GM12878 (cell line): ENCODE measurements at places on chromosomes 6 and 20. TPM values are rescaled to one million over a fixed set of nuclear protein-coding genes. Genes with fewer than 3 reads are reported as not detected.

GRCh38 chr6:109447878-109448555 lies 7.5 kb downstream of the SMPD2 start:
- no peaks in the 10 kb centered on the region for H3K27me3 ChIP-seq
- peaks cover 9% of the 10 kb centered on the region; the same call in 1 of the 2 replicates for H3K4me1 ChIP-seq
- no peak overlapping the region for H3K27ac ChIP-seq

GRCh38 chr20:20680991-20681508 lies 31.4 kb downstream of the RALGAPA2 start:
- H3K4me3 ChIP-seq = peak overlapping the region; percentile 21; the same call in 1 of the 2 replicates
- no peak for DNase-seq
- peak overlapping the region; percentile 67 for H3K27ac ChIP-seq
- H3K4me1 ChIP-seq = peaks cover 17% of the 10 kb centered on the region
- no peaks in the 10 kb centered on the region; the same call in 1 of the 2 replicates for H3K36me3 ChIP-seq

- no peak overlapping the region for H3K4me3 ChIP-seq
- DNase-seq = no peak
- no peaks in the 10 kb centered on the region for H3K4me1 ChIP-seq
- H3K36me3 ChIP-seq = no peaks in the 10 kb centered on the region
Measured at GRCh38 chr6:116483616-116484015, 22.4 kb downstream of the CALHM6 start.

HUS1B gene
- polyA plus RNA-seq = 0.25 and 0.86 TPM in 2 replicates

DNA sequence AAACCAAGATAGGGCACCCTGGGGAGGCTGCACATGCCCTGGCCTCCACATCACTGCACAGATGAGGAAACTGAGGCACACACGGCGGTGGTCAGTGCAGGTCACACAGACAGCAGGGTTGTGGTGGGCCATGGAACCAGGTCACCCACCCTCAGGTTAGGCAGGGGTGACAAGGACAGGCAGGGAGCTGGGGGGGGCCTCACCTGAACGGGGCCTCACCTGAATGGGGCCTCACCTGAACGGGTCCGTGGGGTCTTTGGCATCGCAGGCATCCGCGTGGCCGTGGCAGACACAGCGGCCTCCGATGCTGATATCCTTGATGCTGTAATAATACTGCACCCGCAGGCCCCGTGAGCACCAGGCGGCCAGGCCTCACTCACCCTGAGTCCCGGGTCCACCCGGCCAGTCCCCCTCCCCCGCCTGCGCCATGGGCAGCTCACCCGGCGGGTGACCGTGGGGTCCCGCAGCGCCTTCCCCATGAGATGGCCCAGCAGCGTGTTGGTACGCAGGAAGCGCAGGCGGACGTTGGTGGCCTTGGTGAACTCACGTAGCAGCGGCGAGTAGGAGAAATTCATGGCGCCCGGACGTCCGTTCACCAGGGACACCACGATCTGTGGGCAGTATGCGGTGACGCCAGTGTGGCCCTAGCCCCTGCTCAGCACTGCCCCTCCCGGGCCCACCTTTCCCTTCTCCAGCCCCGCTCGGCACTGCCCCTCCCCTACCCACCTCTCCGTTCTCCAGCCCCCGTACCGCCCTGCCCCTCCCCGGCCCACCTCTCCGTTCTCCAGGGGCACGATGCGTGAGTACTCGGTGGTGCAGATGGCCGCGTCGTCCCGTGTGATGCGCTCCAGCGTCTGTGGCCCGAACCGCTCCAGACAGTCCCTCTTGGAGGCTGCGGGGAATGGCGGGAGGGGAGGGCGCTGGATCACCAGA lies 15.4 kb downstream of the LAMA5 start:
- no peaks in the 10 kb centered on the region; the same call in 1 of the 2 replicates for H3K36me3 ChIP-seq
- no peak overlapping the region for H3K4me3 ChIP-seq
- H3K27ac ChIP-seq = no peak overlapping the region
- no peak for DNase-seq
- H3K4me1 ChIP-seq = no peaks in the 10 kb centered on the region

RGL2 gene
- 6.2 and 6.5 TPM in 2 replicates for polyA plus RNA-seq

BTNL2 gene
- not detected in 2 replicates for polyA plus RNA-seq

- H3K27me3 ChIP-seq = no peaks in the 10 kb centered on the region
- DNase-seq = peak; percentile 83
- H3K4me3 ChIP-seq = 0 out of 2 replicates have a peak overlapping the region, but pooled peaks have one; percentile 1
- H3K4me1 ChIP-seq = peaks cover 32% of the 10 kb centered on the region
Measured at GRCh38 chr6:87705070-87705691, 3.1 kb upstream of the AKIRIN2 start.

DNA sequence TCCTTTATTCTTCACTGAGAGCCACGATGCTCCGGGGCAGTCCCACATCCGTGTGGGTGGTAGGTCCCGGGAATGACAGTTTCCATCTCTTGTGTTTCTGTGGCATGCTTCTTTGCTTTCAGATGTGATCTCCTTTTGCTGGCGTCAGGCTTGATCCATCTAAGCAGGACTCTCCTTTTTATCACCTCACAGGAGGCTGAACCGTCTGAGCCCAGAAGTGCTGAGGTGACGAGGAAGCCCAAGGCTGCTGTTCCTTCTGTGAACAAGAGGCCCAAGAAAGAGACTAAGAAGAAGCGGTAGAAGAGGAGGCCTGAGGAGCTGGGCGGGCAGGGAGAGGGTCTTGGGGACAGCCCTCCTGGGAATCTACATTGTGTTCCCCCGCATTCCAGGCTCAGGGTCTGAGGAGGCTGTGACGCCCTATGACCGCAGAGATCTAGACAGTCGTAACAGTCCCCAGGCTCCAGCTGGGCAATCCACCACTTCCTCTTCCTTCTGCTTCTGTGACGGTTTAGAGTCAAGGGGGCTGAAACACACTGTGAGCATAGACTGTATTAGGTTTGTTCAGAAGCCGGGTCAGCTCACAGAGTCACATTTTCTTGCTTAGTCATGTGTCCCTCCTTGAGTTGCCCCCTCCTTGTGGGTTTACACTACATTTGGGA lies 26.8 kb downstream of the MANBAL start:
- H3K27me3 ChIP-seq = no peaks in the 10 kb centered on the region
- peaks cover 33% of the 10 kb centered on the region for H3K4me1 ChIP-seq
- H3K4me3 ChIP-seq = no peak overlapping the region
- DNase-seq = no peak

DNA sequence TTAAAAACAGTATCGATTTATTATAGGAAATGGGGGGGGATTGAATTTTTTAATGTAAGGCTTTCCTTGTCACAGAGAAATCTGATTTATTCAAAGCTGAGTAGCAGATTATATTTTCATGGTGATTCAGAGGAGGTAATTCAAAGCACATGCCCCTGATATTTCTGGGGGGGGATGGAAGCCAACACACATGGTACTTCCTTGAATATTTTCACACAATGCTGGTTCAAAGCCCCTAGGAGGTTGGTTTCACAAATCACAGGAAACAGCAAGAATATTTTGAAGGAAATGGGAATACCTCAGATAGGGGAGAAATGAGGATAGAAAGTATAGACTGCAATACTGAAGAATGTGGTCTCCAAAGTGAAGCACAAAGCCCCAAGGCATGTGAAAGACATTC lies 98.8 kb downstream of the RTN4IP1 start:
- H3K4me3 ChIP-seq = no peak overlapping the region
- no peak for DNase-seq
- H3K27me3 ChIP-seq = no peaks in the 10 kb centered on the region
- H3K27ac ChIP-seq = no peak overlapping the region
- no peaks in the 10 kb centered on the region; the same call in 1 of the 2 replicates for H3K36me3 ChIP-seq

- H3K4me3 ChIP-seq = no peak overlapping the region
- DNase-seq = no peak
- no peaks in the 10 kb centered on the region for H3K36me3 ChIP-seq
- H3K27me3 ChIP-seq = no peaks in the 10 kb centered on the region
Measured at GRCh38 chr20:47063407-47063806, 168.8 kb downstream of the EYA2 start.

DNA sequence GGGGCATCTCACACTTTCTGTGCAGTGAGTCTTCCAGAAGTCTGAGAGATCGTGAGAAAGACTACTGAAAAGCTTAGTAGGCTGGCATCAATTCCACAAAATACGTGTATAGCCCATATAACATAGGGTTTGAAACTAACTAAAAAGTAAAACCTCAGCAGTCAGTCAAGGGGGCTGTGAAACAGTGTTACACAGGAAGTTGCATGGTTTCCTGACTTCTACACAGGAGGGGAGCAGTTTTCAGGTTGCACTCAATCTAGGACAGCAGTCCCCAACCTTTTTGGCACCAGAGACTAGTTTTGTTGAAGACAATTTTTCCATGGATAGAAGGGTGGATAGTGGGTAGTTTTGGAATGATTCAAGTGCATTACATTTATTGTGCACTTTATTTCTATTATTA lies 4.7 kb upstream of the LY86 start:
- DNase-seq = no peak
- H3K27ac ChIP-seq = peak overlapping the region; percentile 100
- no peaks in the 10 kb centered on the region for H3K27me3 ChIP-seq
- peaks cover 14% of the 10 kb centered on the region for H3K4me1 ChIP-seq
- H3K4me3 ChIP-seq = peak overlapping the region; percentile 55; the same call in 1 of the 2 replicates

GRCh38 chr6:107730683-107731314 lies 93.3 kb downstream of the SCML4 start:
- H3K27ac ChIP-seq = no peak overlapping the region
- no peaks in the 10 kb centered on the region for H3K4me1 ChIP-seq
- H3K36me3 ChIP-seq = no peaks in the 10 kb centered on the region
- H3K4me3 ChIP-seq = no peak overlapping the region
- no peaks in the 10 kb centered on the region; the same call in 1 of the 2 replicates for H3K27me3 ChIP-seq
- DNase-seq = no peak

SALL4 gene
- polyA plus RNA-seq = 0.08 TPM in 1 of 2 replicates, not detected in the other

DNA sequence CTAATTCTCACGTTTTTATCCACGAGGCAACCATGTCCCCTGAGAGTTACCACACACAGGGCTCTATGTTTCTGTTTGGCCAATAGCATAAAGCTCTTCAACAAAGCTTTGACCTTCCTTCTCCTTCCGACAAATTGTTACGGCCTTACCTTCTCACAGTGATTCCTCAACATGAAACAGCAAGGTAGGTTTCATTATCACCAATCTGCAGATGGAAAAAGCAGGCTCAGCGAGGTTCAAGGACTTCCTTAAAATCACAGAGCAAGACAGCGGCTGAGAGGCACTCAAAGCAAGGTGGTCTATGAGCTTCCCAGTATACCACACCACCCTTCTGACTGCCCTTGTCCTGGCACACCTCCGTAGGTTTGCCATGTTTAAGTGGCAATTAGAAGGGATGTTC lies 360.0 kb downstream of the CD83 start:
- DNase-seq = no peak

DNA sequence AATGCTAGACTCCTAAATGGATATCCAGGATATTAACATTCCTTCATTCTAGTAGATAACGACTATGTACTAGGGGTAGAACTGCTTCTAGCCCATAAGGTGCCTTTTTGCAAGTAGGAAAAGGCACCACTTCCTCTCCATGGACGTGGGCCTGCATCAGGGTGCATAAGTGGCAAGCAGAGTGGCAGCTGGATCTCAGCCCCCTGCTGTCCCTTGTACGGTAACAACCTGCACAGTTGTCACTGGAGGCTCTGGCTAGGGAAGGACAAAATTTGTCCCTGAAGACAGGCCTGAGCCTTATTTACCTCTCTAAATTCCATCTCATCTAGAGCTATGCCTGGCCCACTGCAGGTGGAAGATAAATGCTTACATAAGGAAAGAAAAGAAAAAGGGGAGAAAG lies 42.5 kb upstream of the SAYSD1 start:
- H3K27ac ChIP-seq = no peak overlapping the region
- no peak for DNase-seq
- no peak overlapping the region for H3K4me3 ChIP-seq
- no peaks in the 10 kb centered on the region for H3K27me3 ChIP-seq

GRCh38 chr6:2940010-2940850 lies 31.1 kb downstream of the SERPINB6 start:
- DNase-seq = peak; percentile 99
- H3K27me3 ChIP-seq = peaks cover 6% of the 10 kb centered on the region
- H3K36me3 ChIP-seq = no peaks in the 10 kb centered on the region
- peak overlapping the region; percentile 17; the same call in 1 of the 2 replicates for H3K27ac ChIP-seq
- H3K4me1 ChIP-seq = peaks cover 36% of the 10 kb centered on the region
- H3K4me3 ChIP-seq = no peak overlapping the region

DNA sequence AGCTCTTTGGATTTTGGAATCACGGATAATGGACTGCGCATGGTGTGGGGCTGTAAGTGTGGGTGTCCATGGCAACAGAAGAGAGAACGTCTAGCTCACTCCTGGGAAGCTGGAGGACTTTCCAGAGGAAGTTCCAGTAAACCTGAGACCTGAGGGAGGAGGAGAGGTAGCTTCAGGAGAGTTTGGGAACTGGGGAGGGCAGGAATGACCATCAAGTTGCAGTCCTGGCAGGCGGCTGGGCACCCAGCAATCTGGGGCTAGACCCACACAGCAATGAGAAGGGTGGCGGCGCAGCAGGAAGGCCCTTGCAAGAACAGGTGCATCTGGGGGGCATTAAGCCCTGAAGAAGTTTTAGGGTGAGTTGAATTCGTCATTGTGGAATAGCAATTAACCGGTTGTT lies 95.9 kb downstream of the FOXC1 start:
- H3K4me3 ChIP-seq = no peak overlapping the region
- H3K4me1 ChIP-seq = peaks cover 6% of the 10 kb centered on the region
- DNase-seq = no peak
- no peak overlapping the region for H3K27ac ChIP-seq

SEL1L2 gene
- not detected in 2 replicates for polyA plus RNA-seq

- no peak for DNase-seq
- H3K4me3 ChIP-seq = no peak overlapping the region
- H3K27ac ChIP-seq = no peak overlapping the region
- no peaks in the 10 kb centered on the region for H3K36me3 ChIP-seq
- H3K27me3 ChIP-seq = no peaks in the 10 kb centered on the region
- no peaks in the 10 kb centered on the region; the same call in 1 of the 2 replicates for H3K4me1 ChIP-seq
Measured at GRCh38 chr6:37200085-37200484, 30.1 kb downstream of the PIM1 start.

- H3K27me3 ChIP-seq = no peaks in the 10 kb centered on the region
- no peak overlapping the region for H3K27ac ChIP-seq
- no peak for DNase-seq
- no peak overlapping the region for H3K4me3 ChIP-seq
Measured at GRCh38 chr6:41790045-41790444, 2.6 kb downstream of the TOMM6 start.

DNA sequence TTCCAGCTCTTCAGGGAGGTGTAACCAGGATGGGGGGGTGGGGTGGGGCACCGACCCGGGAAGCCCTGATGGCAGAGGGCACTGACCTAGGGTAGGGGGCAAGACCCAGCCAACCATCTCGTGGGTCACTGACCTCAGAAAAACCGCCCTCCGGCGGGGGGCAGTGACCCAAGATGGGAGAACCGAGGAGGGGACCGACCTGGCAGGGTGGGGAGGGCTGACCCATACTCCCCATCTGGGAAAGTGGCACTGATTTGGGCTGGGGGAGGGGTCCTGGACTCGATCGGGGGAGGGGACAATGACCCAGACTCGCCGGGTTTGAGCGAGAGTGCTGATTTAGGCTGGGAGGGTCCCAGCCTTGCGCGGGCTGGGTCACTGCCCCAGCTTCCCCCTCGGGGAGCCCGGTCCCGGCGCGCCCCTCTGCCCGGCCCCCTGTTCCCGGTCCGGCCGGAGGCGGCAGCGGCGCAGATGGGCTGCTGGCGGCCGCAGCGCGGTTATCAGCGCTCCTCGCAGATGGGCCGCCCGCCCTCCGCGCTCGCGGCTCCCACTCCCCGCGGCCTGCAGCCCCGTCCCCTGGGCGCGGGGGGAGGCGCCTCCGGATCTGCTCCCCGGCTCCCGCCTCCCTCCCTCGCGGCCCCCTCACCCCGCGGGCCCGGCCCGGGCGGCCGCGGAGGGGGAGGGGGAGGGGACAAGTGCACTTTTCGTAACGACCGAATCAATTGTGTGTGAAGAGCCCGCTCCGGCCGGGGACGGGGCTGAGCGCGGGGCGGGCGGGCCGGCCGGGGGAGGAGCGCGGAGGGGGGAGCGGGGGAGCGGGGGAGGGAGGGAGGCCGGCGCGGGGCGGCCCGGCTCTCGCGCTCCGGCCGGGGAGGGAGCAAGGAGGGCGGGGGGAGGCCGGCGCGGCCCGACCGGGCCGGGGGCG lies 2.2 kb downstream of the NOL4L start:
- no peak for DNase-seq
- H3K4me3 ChIP-seq = peak overlapping the region; percentile 76
- H3K36me3 ChIP-seq = no peaks in the 10 kb centered on the region
- no peak overlapping the region for H3K27ac ChIP-seq
- 0 out of 2 replicates have a peak, but pooled peaks cover 2% of the 10 kb centered on the region for H3K27me3 ChIP-seq

CDSN gene
- polyA plus RNA-seq = not detected in 2 replicates
